ENCODE measurements at places on chromosomes 6 and 20.

GRCh38 chr6:153231048-153231646 lies 100.1 kb upstream of the RGS17 start:
- DNase-seq: peak; percentile 58

DNA sequence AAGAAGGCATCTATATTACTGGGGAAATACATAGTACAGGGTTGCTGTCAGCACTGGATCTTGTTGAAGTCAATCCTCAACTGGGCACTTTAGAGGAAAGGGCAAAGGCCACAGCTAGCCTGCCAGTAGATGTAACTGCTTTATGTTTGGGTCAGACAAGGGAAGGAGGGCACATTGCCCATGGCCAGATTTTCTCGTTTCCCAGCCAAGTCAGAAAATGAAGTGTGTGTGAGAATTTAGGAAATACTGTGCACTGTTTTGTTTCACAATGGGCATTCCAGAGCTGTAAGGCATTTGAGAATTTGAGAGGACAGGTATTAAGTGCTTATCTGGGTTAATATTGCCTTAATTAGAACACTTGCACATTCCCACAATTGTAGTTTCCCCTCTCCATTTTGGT lies 183.9 kb upstream of the MCHR2 start:
- no peak for DNase-seq

GRCh38 chr6:11542863-11543262 lies 5.3 kb downstream of the TMEM170B start:
- no peak for DNase-seq

- peak; percentile 63 for DNase-seq
These were observed 285.4 kb downstream of the THBS2 start for GRCh38 chr6:168968228-168968627.

DNA sequence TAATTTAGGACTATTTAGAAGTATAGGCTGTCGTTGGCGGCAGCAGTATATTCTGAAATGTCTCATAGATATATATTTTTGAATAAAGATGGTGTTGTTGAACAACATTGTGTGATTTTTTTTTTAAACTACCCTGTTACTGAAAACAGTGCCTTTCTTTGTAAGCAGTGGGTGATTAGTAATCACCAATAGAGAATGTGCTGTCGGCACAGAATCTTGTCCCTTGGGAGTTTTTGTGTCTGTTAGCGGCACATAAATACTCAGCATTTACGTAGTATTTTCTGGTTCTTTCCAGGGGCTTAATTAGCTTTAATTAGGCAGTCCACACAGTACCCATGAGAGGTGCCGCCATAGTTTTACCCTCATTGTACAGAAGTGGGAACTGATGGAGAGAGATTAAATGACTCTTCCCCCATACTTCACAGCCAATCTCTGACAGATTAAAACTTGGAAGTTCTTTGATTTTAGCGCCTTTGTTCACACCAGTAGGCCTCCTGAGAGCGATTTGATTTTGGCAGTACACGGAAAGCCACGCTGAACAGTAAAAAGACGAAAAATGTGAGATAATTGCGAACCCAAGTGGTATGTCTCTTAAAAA lies 58.8 kb downstream of the RPRD1B start:
- DNase-seq: no peak

DNA sequence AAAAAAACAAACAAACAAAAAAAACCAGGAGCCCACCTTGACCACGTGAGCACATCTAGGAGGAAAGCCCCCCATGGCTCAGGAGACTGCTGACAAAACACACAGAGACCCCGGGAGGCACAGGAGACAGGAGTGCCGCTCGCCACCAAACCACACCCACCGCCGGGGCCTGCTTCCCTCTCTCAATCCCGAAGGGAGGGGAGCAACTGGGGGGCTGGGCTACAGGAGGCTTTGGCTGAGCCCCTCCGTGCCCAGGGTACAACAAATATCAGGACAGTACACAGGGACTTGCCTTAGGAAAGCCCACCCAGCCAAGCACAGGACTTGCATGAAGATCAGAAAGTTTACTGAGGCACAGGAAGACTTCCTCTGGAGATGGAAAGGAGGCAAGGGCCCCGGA lies 102.5 kb downstream of the TAF4 start:
- no peak for DNase-seq

DNA sequence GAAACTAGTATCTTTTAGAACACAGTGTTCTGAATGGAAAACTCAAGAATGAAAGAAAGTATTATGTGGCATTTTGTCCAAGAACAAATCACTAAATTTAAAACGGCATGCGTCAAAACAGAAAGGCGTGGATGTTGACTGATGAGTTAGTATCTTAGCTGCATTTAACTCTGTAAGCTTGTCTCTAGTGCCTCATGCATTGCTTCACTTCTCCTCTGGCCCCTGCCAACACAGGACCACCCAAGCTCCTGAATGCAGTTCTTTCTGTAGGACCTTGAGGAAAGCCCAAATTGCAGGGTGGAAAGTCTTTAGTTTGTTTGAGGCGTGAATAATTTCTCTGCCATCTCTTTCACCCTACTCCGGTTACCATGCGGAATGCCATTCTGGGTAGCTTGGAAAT lies 632.2 kb downstream of the COL12A1 start:
- DNase-seq: no peak

- DNase-seq: no peak
These were observed 12.5 kb upstream of the TMEM242 start for GRCh38 chr6:157335829-157336228.

GRCh38 chr6:24245275-24245674 lies 112.6 kb downstream of the DCDC2 start:
- no peak for DNase-seq

DNA sequence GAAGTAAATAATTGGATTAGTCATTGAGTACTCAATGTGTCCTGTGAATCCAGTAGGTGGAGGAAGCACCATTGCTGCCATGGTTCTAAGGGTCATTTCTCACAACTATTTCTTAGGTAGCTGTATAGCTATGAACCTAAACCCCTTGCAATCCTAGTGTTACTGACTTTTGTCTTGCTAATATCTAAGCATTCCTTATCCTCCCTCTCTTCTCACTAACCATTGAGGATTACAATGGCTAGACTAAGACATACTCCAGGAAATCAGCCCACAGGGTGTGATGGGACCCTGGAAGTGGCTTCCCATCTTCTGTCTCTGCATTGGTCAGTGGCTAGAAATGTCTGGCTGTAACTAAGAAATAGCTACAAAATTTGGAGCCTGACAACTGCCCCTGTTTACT lies 27.3 kb upstream of the FOXA2 start:
- no peak for DNase-seq
